Fibroblast of the aortic adventitia (primary cell): ENCODE measurements at places on chromosomes 7 and 10.

DNA sequence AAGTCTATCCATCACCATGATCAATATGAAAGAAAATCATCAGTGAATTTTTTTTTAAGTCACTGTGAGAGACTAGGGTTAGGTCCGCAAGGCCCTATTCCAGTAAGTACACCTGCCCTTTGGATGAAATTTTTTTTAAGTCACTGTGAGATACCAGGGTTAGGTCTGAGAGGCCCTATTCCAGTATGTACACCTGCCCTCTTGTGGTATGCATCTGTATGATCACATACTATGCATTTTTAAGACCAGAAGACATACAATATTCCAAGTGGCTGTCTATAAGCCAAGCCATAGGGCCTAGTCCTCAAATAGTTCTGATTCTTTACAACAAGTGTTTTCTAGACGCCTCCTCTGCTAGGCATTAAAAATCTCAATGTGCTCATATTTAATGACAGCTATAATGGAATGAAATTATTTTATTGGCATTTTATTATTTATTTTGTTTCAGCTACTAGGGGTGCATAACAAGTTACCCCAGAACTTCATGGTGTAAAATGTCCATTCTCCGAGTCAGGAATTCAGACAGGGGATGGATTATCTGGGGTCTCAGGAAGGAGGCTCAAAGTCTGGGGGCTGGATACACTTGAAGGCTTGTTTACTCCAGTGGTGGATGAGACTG, 53.1 kb downstream of the TEX36 start:
- peak; percentile 49 for DNase-seq

GRCh38 chr7:34036051-34036920, 130.9 kb downstream of the BMPER start:
- peak; percentile 67 for DNase-seq

- DNase-seq: no peak
Observed at GRCh38 chr7:37417107-37417474, 31.6 kb downstream of the ELMO1 start.

- DNase-seq: no peak
Observed at GRCh38 chr10:25600651-25601050, 333.4 kb upstream of the MYO3A start.
